ENCODE measurements at places on chromosomes 5 and 9.

DNA sequence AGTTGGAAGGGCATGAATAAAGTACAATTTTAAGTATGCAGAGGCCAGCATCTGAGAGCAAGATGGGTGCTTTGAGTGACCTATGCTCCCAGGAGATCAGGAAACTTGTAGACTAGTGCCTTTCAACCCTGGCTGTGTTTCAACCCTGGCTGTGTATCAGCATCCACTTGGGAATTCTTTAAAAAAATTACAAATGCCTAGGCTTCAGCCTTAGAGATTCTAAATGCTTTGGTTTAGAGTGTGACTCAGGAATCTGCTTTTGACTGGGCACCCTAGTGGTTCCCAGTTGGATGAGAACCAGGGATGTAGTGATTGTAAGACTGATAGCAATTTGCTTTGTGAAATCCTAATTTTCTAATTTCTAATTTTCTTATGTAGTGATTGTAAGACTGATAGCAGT lies 65.6 kb downstream of the RALGPS1 start:
- no peak for DNase-seq

DNA sequence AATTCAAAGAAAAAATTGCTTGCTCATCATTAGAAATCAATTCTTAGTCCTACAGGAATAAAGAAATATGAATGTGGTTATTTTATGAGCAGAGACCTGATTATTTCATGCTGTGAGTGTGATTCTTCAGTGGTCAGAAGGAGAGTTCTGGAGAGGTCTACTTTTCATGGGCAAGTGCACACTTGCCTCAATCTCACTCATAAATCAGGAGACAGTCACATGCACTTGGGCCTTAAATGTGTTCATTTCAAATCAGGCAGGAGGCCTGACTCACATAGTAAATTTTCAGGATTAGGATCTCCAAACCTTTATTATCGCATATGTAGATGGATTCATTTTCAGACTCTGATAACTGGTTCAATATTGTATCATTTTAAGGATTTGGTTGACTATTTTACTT lies 323.2 kb upstream of the CCNH start:
- no peak for DNase-seq

GRCh38 chr9:136057236-136058081 lies 37.6 kb downstream of the NACC2 start:
- DNase-seq: no peak

- DNase-seq: no peak
These were observed 17.4 kb downstream of the CDC42SE2 start for GRCh38 chr5:131281133-131281867.

GRCh38 chr9:128192601-128193371 lies 1.4 kb upstream of the CIZ1 start:
- DNase-seq: peak; percentile 85

GRCh38 chr5:102858808-102859207 lies 103.7 kb downstream of the PAM start:
- no peak for DNase-seq

- DNase-seq: no peak
These were observed 513.5 kb downstream of the AGTPBP1 start for GRCh38 chr9:85228111-85228855.

- no peak for DNase-seq
These were observed 2.1 kb downstream of the MSANTD3 start for GRCh38 chr9:100428871-100429654.
